Stimulated activated CD4-positive, alpha-beta T cell treated with anti-CD3 and anti-CD28 coated beads, Interleukin-2, amount 100 ng/mL, for 24 hours (primary cell): ENCODE measurements at places on chromosomes 7 and 10.

GRCh38 chr10:59387951-59388670 lies 25.8 kb upstream of the FAM13C start:
- no peak for DNase-seq

- DNase-seq: no peak
Measured at GRCh38 chr10:69362471-69362954, 54.2 kb downstream of the TACR2 start.

GRCh38 chr10:86017841-86018734 lies 348.5 kb downstream of the GRID1 start:
- no peak for DNase-seq

DNA sequence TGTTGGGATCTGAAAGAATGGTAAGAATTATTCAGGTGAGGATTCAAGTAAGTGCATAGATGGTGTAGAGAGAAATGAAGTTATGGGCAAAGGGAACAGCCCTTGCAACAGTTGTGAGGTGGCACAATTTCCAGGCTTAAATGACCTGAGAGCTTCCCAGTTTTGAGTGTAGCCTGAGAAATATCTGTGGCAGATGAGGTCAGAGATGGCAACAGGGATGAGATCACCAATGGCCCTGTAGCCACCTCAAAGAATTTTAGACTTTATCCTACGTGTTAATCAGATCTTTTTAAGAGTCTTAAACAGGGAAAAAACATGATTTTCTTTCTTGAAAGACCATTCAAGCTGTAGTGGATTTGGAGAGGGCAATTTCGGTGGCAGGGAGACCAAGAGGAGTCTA lies 1.9 kb upstream of the NRF1 start:
- no peak for DNase-seq

DNA sequence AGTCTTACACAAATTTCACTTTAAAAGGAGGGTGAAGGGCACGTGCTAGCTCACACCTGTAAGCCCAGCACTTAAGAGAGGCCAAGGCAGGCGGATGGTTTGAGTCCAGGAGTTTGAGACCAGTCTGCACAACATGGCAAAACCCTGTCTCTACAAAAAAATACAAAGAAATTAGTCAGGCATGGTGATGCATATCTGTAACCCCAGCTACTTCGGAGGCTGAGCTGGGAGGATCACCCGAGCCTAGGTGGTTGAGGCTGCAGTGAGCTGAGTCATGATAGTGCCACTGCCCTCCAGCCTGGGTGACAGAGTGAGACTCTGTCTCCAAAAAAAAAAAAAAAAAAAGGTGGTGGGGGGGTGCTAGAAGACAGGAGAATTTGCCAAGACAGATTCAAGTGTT lies 237.3 kb upstream of the KLF14 start:
- DNase-seq: peak; percentile 71
